ENCODE measurements at places on chromosomes 5 and 9.

DNA sequence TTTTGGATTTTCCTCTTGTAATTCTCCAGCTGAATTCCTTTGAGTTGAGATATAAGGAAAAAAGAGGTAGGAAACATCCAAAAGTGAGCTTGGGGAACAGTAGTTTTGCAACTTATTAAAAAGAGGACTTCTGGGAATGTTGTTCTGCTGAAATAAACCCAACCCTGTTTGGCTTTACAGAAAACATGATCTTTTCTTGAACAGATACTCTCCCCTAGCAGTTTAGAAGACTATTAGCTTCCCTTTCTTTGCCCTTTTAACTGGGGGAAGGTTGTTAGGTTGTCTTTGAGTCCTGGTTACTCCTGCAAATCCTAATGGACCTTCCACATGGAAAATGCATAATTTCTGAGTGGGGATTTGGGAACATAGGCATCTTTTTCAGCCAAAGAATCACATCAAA lies 168.7 kb upstream of the RPS23 start:
- DNase-seq = no peak

GRCh38 chr5:138952962-138953361 lies 77.8 kb upstream of the LRRTM2 start:
- DNase-seq = no peak

DNA sequence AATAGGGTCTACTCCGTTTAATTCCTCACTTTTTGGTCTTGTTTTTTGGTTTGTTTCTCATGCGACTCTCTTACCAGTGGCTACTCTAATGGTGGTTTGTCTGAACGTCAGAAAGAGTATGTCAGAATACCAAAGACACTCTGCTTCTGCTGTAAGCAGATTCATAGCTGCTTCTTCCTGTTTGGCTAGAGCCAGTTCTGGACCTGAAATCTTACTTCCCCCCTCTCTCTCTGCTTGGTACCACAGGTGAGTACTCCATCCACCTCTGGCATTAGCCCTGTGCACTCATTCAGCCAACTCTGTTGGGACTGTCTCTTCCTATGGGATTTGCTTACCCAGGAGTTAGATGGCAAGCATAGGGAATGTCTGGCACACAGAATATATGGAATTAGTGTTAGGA lies 6.6 kb downstream of the ZCCHC7 start:
- DNase-seq = no peak

- DNase-seq = no peak
These were observed 188.3 kb upstream of the ZNF618 start for GRCh38 chr9:113687680-113688371.

DNA sequence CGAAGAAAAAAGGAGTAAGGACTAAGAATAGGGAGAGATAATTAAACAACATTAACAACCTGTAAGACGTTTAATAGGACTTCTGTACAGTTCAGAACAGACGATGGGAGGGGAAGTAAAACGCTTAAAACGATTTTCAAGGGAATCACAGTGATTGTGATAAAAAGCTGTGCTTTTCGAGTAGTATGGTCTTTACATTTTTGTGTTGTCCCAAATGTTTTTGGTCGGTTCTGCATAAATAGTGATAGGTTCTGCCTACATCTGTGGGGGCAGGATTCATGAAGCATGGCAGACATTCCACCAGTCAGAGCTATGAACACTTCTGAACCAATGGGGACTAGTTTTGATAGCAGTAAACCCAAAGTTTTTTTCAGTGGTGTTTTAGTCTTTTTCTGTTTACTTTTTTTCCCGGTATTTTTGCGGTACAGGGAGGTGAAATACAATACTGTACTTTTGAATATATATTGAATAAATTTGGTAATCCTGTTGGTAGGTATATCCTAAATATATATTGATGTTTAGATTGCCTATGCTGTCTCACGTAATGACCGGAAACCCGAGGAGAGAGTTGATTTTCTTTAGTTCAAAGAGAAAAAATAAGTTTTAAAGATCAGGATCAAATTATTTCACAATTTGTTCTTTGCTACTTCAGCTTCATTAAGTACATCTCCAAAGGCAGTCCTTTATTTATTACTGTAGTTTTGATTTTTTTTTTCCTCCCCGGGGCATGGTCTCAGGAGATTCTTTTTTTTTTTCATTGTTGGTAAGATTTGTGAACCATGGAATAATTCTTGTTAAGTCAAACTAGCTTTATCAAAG lies 1.3 kb downstream of the ERBIN start:
- DNase-seq = peak; percentile 9

DNA sequence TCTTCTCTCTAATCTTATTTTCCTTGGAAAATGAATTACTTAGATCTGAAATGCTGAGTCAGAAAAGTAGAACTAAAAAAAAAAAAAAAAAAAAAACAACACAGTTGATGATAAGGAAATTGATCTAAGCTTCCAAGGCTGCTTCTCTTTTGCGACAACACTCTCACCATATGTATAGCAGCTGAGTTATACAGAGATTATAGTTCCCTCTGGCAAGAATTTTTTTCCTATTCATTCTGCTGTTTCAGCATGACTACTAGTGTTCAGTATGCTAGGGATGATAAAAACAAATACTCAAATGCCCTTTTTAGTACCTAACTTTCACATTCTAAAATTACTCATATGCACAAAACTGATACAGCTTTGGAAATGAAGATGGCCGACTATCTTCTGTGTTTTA lies 267.3 kb downstream of the MLLT3 start:
- no peak for DNase-seq
